ENCODE measurements at places on chromosomes 2 and 18. TPM values are rescaled to one million over a fixed set of nuclear protein-coding genes. Genes with fewer than 3 reads are reported as not detected.

ERBB4 gene
- not detected for total RNA-seq

COX5B gene
- 104 TPM for total RNA-seq

- no peak overlapping the region for H3K4me3 ChIP-seq
- H3K36me3 ChIP-seq, result no peaks in the 10 kb centered on the region
- peaks cover 12% of the 10 kb centered on the region for H3K4me1 ChIP-seq
- no peak overlapping the region for H3K27ac ChIP-seq
These were observed 13.9 kb downstream of the CKAP2L start for GRCh38 chr2:112750560-112750843.

DNA sequence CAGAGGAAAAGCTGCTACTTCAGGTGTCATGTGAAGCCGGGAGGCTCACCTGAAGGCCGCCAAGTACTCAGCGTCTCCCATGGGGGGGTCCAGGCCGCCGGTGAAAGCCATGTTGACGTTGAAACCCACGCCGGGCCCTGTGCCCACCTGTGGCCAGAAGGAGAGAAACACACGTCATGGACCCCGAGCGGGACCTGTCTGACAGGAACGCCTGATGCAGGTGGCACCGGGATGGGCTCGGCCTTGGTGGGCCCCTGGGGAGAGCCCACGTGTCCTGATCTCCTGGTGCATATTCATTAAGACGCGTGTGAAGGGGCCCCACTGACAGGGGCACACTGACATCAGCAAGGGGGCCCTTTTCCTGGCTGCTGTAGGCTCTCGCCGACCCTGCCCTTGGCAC, 233.2 kb downstream of the TWIST2 start:
- H3K27me3 ChIP-seq, result no peaks in the 10 kb centered on the region
- H3K27ac ChIP-seq, result no peak overlapping the region
- no peaks in the 10 kb centered on the region for H3K4me1 ChIP-seq

CHST10 gene
- 9.9 TPM for total RNA-seq

LONRF2 gene
- total RNA-seq, result 0.29 TPM

GRCh38 chr2:94986392-94986963, 39.0 kb upstream of the MAL start:
- no peaks in the 10 kb centered on the region for H3K27me3 ChIP-seq
- H3K4me3 ChIP-seq, result no peak overlapping the region
- no peaks in the 10 kb centered on the region for H3K36me3 ChIP-seq
- DNase-seq, result no peak

DNA sequence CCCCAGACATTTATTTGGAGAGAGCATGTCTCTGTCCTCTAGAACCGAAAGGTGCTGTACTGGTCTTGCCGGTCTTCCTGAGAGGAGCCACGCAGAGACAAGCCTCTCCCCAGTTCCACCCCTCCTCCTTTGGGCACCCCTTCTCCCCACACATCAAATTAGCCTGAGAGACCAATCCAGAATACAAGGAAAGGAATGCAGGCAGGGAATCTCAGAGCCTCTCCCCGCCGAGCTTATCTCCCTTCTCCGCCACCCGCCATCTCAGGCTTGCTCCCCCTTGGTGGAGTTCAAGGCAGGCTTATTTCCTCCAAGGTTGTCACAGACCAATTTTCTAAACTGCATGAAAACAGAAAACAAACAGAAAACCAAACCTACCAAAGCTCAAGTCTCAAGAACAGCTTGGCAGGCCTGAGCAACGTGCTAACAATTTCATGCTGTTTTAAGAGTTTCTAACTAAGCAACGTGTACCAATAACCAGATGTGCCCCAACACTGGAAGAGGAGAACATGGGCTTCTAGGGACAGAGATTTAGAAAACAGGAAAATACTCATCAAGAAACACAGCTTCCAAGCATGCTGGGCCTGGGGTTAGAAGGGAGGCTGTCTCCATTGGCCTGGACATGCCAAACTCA, 124.5 kb upstream of the PKDCC start:
- no peak for DNase-seq
- no peak overlapping the region for H3K27ac ChIP-seq
- H3K4me1 ChIP-seq, result no peaks in the 10 kb centered on the region
- no peak overlapping the region for H3K4me3 ChIP-seq
- no peaks in the 10 kb centered on the region for H3K36me3 ChIP-seq

DNA sequence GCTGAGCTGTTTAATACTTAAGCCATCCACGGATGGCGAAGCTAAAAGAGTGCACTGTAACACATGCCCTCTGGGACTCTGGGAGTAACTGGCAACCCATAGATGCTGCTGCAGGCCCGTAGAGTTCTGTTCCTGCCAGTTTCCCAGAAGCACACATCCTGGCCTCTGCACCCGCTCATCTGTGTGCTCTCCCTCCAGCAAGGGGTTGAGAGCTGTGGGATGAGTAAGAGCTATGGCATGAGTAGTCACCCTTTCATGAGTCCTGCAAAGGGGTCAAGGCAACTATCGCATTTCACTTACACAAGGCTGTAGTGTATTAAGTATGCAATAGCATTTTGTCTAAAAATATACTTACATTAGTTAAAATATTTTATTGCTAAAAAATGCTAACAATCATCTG, 1341.8 kb upstream of the NXPH2 start:
- DNase-seq, result no peak
- no peak overlapping the region for H3K27ac ChIP-seq
- H3K36me3 ChIP-seq, result no peaks in the 10 kb centered on the region
- no peaks in the 10 kb centered on the region for H3K27me3 ChIP-seq

DNA sequence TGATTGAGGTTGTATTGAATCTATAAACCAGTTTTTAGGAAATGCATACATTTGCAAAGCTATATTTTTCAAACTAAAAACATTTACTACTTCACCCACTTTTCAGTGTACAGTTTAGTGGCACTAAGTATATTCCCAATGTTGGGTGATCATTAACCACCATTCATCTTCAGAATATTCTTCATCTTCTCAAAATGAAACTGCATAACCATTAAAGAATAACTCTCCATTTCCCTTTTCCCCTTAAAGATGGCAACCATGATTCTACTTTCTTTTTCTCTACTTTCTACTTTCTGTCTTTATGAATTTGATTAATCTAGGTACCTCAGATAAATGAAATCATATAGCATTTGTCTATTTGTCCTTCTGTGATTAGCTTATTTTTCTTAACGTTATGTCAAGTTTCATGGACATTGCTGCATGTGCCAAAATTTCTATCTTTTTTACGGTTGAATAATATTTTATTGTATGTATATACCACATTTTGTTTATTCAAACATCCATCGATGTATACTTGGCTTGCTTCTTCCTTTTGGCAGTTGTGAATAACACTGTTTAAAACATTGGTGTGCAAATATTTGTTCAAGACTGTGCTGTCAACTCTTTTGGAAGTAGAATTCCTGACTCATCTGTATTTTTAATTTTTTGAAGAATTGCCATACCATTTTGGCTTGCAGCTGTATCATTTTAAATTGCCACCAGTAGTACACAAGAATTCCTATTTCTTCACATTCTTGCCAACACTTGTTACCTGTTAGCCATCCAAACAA, 104.9 kb downstream of the RPRM start:
- no peaks in the 10 kb centered on the region for H3K4me1 ChIP-seq
- no peak overlapping the region for H3K27ac ChIP-seq
- DNase-seq, result no peak
- H3K27me3 ChIP-seq, result no peaks in the 10 kb centered on the region

TDRD15 gene
- total RNA-seq, result 1.1 TPM

FN1 gene
- total RNA-seq, result not detected

RGPD3 gene
- total RNA-seq, result 0.37 TPM

DNA sequence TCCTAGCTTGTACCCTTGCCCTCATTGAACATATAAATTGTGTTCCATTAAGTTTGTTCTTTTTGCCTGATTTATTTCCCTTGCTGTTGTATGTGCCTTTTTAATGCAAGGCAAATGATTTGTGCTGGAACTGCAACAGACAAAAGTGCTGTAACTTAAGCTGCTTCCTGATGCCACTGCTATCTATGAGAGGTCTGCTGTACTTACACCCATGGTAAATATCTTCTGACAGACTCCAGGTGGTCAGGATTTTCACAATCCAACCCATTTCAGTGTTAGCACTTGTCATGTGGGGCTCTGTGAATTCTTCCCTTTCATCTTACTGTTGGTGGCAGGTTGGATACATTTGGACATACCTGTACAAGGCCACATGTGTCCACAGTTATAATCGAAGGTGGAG, 63.5 kb downstream of the ARHGAP15 start:
- H3K36me3 ChIP-seq, result peaks cover 28% of the 10 kb centered on the region
- no peaks in the 10 kb centered on the region for H3K27me3 ChIP-seq
- no peaks in the 10 kb centered on the region for H3K4me1 ChIP-seq
- no peak overlapping the region for H3K4me3 ChIP-seq
- DNase-seq, result no peak

DNA sequence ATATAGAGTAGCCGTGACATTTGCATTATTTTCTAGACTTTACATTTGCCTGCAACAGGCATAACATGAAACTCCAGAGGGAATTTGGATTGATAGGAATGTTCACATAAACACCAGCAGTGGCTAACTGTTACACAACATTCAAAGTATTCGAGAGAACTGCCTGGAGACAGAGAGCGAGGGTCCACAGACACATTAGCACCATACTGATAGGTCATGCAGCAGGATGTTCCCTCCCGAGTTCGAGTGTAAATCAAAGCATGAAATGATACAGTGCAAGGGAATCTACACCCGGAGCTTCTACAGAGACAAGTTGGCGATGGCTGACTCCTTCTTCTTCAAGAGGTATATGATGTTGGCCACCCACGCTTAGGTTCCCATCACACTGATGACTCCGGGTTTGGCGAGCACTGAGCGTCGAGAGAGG, 89.5 kb downstream of the COL6A3 start:
- H3K27me3 ChIP-seq, result no peaks in the 10 kb centered on the region
- no peak overlapping the region for H3K27ac ChIP-seq
- no peaks in the 10 kb centered on the region for H3K36me3 ChIP-seq

INHBB gene
- total RNA-seq, result not detected

FHL2 gene
- not detected for total RNA-seq

TTN gene
- 52.7 TPM for total RNA-seq

DNA sequence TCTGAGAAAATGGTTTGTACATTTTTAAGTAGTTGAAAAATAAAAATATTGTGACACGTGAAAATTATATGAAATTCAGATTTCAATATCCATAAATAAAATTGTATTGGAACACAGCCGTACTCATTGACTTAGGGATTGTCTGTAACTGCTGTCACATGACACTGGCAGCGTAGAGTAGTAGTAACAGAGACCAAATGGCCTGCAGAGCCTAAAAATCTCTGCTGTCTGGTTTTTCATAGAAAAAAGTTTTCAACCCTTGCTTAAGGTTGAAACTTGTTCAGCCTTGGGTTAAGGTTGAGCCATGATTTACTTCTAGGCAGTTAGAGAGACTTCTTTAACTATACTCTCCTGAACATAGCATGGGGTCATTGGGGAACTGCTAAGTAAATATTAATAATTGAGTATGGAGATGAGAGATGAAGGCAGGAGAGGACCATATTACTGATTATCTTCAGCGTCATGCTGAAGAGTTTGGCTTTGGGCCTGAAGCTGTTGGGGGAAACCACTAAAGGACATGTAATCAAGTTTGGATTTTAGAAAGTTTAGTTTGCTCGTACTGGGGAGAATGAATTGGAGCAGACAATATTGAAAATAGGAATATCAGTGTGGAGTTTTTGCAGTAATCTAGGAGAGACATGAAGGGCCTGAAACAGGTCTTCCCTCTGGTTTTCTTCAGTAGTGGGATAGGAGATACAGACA, 16.2 kb downstream of the EML4 start:
- H3K4me3 ChIP-seq, result no peak overlapping the region
- H3K27ac ChIP-seq, result no peak overlapping the region
- H3K4me1 ChIP-seq, result peaks cover 43% of the 10 kb centered on the region
- no peaks in the 10 kb centered on the region for H3K27me3 ChIP-seq
- no peak for DNase-seq

DNA sequence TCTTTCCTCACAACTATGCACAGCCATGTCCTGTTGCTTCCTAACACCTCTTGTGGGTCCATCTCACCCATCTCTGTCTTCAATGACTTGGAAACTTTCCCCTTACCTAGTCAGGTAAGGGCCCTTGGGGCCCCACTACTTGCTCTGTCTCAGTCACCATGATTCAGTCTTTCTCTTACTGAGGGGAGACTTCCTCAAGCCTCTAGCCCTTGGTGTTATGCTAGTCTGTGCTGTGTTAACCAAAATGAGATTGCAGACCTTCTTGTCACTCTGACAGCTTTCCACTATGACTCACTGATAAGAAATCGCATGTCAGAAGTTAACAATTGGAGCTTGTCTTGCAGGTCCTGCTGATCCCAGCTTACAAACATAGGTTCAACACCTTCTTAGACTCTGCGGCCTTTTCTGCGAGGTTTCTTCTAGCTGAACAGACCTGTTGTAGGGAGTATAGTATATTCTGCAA, 65.3 kb downstream of the WDR75 start:
- H3K4me1 ChIP-seq, result no peaks in the 10 kb centered on the region
- DNase-seq, result no peak
- H3K27me3 ChIP-seq, result no peaks in the 10 kb centered on the region

TEX44 gene
- not detected for total RNA-seq

TBR1 gene
- not detected for total RNA-seq

- H3K27me3 ChIP-seq, result no peaks in the 10 kb centered on the region
- no peak for DNase-seq
- H3K27ac ChIP-seq, result no peak overlapping the region
- H3K4me3 ChIP-seq, result no peak overlapping the region
These were observed 249.9 kb downstream of the PIEZO2 start for GRCh38 chr18:10899481-10899880.

ANKRD23 gene
- total RNA-seq, result 9.8 TPM

DNA sequence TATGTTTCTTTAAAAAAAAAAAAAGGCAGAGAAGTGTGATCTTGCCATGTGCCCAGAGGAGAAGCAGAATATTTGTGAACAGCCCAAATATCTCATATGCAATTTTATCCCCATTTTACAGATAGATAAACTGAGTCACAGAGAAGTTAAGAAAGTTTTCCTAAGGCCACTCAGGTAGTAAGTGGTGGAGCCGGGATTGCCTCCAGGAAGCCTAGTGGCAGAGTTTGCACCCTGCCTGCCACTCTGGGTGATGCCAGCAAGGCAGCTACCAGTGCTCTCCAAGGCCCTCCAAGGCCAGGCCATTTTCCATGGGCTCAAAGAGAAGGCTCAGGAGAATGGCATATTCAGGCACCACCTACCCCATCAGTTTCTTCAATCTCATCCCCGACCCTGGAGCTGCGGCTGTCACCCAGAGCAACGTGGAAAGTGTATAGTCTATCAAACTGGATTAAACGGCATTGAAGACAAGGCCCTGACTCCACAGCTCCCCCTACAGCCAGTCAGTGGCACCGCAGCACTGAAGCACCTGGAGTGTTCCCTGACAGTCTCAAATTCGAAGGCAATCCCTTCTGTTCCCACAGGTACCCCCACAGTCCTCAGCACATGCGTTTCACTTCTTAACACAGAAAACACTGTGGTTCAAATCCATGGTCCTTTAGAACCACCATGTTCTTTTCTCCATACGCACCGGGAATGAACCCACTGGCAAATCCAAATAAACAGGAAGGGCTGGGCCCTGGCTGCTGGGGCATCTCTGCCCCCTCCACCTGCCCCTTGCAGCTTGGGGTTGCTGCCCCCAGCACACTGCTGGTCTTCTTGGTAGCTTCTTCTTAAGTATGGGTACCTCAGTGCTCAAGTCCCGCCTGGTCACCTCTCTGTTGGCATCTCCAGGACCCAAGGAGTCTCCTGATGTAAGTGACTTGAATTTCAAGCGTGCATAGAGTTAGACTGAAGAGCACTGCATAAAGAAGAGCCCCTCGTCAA, 175.3 kb downstream of the INHBB start:
- no peaks in the 10 kb centered on the region for H3K4me1 ChIP-seq
- no peak for DNase-seq
- no peak overlapping the region for H3K4me3 ChIP-seq
- no peaks in the 10 kb centered on the region for H3K27me3 ChIP-seq
- no peak overlapping the region for H3K27ac ChIP-seq

Data from B cell (primary cell).